ENCODE measurements at places on chromosomes 2 and 18. TPM values are rescaled to one million over a fixed set of nuclear protein-coding genes. Genes with fewer than 3 reads are reported as not detected.
A peak's percentile ranks its signal among the peaks of the same experiment; 100 is the strongest.

DNA sequence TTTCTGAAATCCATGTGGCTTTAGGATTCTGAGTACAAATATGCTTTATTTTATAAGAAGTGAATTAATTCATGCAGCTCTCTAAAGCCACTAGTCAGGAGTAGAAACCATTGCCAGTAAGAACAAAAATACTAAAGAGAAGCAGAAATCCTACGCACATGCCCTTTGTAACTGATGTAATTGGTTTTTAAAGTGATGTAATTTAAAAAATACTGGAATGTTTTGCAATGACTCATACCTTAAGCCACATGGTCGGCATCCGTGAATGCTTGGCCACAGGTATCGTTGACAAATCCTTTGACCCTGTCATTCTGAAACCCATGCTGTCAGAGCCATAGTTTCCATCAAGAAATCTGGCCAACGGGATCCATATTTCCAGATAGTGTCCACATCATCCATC is 213.3 kb downstream of the ACKR3 start:
- no peak overlapping the region for H3K27ac ChIP-seq
- no peaks in the 10 kb centered on the region for H3K4me1 ChIP-seq
- DNase-seq, result no peak
- H3K27me3 ChIP-seq, result peaks cover 41% of the 10 kb centered on the region
- no peaks in the 10 kb centered on the region for H3K36me3 ChIP-seq
- no peak overlapping the region for H3K4me3 ChIP-seq

DNA sequence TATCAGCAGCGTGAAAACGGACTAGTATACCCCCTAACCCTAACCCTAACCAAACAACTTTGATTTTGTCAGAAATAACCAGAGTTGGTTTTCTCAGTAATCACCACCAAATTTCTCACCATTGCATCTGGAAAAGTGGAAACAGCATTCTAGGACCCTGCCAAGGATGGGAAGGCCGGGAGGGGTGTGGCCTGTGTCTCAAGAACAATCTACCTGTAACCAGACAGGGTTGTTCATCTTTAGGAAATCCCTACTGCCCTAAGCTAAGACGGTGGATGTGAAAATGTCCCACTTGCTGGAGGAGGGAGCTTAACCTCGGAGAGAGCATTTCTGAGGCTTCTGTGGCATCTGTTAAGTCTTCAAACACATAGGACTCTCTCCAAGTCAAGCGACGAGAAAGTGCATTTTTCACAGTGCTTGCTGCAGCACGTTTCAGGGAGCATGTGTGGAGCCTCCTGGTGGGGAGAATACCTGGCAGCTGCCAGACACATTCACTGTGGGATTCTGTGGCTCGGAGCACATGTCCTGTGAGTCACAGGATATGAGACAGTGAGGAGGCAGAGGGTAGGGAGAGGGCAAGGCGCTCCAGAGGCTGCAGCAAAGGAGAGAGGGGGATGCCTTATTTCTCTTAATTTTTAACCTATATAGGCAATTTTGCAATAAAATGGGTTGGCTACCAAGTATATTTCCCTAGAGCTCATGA is 207.5 kb downstream of the SPP2 start:
- peak; percentile 92 for DNase-seq
- H3K4me1 ChIP-seq, result peaks cover 12% of the 10 kb centered on the region
- H3K4me3 ChIP-seq, result peak overlapping the region; percentile 25
- no peaks in the 10 kb centered on the region for H3K27me3 ChIP-seq
- H3K36me3 ChIP-seq, result no peaks in the 10 kb centered on the region

DNA sequence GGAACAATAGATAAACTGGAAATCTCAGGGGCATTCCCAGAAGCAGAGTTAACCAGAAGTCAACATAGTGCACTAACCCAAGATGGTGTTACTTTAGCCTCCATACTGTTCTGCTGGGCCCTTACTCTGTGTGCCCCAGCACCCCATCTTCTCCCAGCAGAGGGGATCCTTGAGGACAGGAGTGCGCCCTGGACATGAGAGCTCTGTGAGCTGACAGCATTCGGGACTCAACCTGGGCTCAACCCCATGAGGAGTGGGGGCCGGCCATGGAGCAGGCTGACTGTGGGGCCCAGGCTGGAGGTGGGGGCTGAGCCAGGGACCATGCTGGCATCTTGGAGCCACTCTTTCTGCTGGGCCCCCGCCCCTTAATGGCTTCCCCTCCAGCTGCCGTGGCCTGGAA is 156.3 kb upstream of the HS6ST1 start:
- H3K4me3 ChIP-seq, result no peak overlapping the region
- no peak for DNase-seq
- no peak overlapping the region for H3K27ac ChIP-seq
- no peaks in the 10 kb centered on the region for H3K4me1 ChIP-seq
- peaks cover 3% of the 10 kb centered on the region for H3K27me3 ChIP-seq

DNA sequence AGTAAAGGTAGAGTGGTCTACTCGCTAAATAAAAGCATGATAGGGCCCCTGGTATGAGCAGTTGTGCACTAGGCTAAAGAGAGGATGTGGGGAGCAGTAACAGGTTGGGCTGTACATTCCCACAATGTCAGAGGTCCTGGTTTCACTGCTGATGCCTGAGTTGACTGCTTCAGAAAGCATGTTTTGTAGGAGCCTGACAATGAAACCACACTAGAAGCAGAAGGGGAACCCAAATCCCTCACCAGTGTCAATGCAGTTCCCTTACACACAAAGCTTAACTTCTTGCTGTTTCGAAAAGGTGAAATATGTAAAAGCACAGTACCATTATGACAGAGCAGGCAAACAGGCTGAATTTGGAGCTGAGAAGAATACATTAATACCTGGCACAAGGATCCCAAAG is 291.7 kb upstream of the KYNU start:
- no peak overlapping the region for H3K4me3 ChIP-seq
- no peaks in the 10 kb centered on the region for H3K27me3 ChIP-seq
- no peaks in the 10 kb centered on the region for H3K4me1 ChIP-seq
- H3K27ac ChIP-seq, result no peak overlapping the region
- no peak for DNase-seq

RUFY4 gene
- 0.27 TPM for total RNA-seq

CNOT9 gene
- total RNA-seq, result 65.7 TPM
